ENCODE measurements at places on chromosomes 3 and 15.

GRCh38 chr3:135337192-135337591 is 542.1 kb downstream of the EPHB1 start:
- DNase-seq = no peak

DNA sequence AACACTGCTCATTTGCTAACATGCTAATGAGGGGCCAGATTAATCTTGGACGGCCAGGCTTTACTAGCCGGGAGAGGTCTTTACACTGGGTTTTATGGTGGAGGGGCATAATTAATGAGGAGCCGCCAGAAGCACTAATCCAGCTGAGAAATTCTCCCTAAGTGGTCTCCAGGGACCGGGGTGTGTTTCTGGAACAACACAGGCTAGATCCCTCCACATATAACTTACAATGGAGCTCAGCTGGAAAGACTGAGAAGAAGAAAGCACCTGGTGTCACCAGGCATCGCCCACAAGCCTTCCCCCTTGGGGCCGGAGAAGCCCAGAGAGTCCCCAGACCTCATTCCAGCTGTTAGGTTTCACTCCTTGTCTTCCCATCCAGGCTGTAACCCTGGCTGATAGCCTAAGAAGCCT is 127.5 kb downstream of the MEGF11 start:
- DNase-seq = no peak

DNA sequence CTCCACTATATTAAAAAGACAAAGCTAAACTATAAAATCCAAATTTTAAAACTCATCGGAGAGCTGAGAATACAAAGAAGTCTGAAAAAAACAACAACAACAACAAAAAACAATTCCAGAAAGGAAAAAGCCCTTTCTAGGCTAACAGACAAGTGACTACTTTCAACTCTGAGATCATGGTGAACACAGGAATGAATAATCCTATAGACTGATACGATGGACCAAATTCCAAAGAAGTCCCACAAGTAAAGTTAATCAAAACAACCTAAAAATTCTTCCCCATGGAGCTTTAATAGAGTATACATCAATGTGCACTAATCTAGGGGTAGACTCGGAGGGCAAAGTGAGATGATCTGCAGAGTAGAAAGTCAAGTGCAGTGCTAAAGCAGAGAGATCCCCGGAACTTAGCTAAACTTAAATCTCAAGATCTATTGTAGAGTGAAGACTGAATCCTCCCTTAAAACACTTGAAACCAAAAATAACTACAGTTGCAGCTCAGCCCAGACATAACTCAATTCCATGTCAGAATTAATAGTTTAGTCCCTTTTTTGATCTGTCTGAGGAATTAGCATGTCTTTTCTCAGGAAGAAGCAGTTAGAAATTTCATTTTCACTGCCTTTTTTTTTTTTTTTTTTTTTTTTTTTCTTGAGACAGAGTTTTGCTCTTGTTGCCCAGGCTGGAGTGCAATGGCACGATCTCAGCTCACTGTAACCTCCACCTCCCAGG is 43.5 kb downstream of the MYO9A start:
- DNase-seq = no peak

DNA sequence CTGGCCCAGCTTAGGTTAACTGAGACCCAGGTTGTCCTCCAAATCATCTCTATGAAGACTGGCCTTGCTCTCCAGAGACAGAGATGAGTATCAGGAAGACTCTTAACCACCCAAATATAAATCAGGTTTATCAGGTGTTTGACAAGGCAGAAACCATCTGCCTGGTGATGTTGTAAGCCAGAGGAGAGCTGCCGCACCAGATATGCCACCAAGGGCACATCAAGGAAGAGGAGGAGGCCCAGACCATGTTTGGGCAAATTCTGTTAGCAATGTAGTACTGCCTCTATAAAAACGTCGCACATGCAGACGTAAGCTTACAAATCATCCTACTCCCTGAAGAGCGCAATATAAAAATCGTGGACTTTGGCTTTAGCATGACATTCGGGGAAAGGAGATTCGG is 21.0 kb upstream of the RPL32 start:
- DNase-seq = no peak

DNA sequence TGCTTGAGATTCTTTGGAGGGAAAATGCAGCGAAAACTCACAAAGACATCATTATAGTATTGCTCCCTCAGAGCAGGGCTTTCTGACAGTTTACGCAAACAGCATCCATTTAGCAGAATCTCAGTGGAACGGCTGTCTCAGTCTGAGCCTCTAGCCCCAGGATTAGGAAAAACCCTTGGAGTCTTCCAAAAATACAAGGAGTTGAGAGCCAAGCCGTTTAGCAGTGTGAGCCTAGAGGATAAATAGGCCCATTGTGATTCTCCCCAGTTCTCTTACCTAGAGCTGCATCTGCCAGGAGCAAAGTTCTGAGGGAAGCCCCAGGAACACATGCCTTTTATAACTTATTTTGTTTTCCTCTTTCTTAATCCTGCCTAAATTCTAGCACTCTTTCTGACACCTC is 359.6 kb downstream of the NTRK3 start:
- DNase-seq = no peak

DNA sequence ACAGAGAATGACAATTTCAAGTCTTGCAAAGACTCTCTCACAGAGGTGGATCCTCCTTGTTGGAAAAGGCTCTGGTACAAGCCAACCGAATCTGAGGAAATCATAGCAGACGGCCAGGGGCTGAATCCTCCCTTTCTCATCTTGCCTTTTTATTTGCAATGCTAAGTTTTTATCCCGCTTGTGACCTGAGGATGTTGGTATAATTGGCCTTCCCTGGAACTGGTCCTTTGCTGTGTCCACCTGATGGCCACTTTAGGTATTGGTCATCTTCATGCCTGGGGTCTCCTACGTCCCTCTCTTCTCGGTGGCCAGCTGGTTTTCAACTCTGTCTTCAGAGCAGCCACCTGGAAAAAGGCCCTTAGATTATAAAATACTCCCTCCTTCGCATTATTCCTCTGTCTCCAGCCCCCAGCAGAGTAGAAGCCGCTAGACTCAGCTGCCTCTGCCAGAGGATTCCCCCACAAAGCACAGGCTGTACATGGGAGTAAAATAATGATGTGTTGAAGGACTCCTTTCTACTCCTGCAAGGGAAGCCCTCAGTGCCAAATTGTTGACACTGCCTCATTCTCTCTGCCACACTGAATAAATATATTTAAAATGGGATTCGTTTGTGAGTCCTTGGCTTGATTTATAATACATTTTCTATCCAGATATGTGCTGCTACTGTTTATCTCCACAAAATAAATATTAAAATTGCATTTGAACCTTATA is 208.9 kb upstream of the CFAP20DC start:
- DNase-seq = no peak

- no peak for DNase-seq
Observed at GRCh38 chr3:127799476-127800222, 22.7 kb downstream of the MGLL start.

GRCh38 chr3:34363881-34364280 is 565.5 kb downstream of the PDCD6IP start:
- no peak for DNase-seq

- DNase-seq = no peak
Observed at GRCh38 chr3:24195504-24196230, 250.6 kb downstream of the NR1D2 start.

DNA sequence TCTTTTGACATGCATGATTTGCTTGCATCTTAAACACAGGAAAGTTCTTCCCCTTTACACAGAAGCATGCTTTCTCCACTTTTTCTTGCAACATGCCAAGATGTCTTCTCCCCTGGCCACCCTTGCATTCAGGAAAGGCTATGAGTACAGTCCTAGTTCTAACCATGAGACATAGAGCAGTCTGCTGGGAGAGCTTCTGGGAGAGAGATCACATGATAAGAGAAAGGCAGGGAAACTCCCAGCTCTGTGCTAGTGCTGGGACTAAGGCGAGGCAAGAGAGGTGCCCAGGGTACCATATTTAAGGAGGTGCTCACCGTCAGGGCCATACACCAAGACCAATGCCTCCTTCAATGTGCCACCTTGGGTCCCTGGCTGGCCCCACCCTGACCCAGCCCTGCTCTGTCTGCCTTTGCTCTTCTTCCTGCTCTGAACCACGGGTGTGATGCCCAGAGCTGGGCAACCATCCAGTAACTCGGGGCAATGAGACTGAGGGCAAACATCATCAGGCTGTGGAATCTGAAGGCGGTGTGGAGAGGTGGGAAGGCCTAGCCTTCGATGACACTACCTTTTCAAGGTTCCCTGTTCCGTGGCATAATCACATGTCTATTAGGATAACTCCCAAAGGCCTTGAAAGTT is 77.4 kb upstream of the PRR20G start:
- DNase-seq = no peak

- DNase-seq = no peak
Observed at GRCh38 chr3:117534138-117534537, 824.6 kb downstream of the TUSC7 start.

DNA sequence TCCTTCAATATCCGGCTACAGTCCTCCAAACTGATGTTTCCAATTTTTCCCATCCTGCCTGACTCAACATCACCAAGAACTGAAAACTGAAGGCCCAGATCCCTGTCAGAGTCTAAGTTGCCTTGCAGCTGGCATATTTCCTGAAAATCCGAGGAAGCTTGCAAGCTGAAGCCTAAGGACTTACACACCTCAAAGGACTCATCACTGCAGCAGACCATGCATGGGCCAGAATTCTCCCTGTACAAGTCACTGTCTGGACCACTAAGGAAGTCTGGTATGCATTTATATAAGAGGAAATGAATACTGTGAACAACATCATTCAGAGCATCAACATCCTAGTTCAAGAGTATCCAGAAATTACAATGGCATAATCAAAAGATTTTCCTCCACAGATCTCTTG is 548.8 kb upstream of the MDFIC2 start:
- peak; percentile 29 for DNase-seq

DNA sequence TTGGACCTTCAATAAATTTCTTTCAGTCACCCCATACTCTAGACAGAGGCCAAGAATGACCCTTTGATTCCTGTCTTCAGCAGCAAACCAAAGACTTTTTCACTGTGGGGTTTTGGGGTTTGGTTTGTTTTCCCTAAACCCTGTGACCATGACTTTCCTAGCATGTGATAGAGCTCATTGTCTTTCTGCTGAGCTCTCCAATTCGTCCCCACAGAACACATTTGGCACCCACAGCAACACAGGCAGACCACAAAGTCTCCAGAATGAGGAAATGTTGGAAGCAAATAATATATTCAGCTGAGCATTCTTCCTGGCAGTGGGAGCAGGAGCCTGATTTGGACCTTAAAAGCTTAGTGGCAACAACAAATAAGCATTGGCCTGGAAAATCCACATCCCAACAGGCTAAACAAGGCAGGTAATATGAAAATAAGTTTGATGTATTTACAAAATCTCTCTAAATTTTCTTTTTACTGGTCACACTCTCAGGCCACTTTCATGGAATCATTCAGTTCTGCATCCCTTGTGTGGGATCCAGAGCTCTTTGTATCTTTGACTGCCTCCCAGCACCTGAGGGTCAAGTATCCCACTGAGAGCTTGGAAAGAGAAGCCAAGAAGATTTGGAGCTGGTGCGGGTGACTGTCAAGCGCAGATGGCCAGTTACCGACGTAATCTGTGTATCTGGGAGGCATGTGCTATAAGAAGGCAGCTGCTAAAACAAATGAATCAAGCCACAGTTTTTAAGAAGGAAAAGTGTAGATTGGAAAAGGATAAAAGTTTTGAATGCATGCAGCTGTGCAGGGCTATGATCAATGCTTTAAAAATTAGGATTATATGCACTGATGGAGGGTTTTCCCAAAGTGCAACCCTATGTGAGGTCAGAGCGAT is 36.5 kb upstream of the CPB1 start:
- DNase-seq = no peak

- DNase-seq = no peak
Observed at GRCh38 chr15:66747886-66748707, 46.1 kb downstream of the SMAD6 start.

GRCh38 chr3:81375921-81376320 is 385.5 kb downstream of the GBE1 start:
- no peak for DNase-seq

DNA sequence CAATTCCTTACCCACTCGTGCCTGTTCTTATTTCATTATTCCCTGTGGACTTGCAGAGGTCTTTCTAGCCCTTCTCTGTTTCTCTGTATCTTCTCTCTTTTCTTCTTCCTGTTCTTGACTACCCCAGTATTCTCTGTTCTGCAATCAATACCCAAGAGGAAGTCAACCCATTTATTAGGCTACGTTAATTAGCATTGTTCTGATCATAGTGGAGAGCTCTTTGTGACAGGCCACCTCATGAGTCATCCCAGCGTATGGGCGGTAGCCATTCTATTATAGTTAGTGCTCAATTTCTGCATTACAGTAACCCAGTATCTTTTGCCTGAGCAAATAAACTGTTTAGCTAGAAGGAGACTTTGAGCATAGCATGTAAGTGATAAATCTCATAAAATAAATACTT is 259.5 kb upstream of the GRM7 start:
- no peak for DNase-seq

DNA sequence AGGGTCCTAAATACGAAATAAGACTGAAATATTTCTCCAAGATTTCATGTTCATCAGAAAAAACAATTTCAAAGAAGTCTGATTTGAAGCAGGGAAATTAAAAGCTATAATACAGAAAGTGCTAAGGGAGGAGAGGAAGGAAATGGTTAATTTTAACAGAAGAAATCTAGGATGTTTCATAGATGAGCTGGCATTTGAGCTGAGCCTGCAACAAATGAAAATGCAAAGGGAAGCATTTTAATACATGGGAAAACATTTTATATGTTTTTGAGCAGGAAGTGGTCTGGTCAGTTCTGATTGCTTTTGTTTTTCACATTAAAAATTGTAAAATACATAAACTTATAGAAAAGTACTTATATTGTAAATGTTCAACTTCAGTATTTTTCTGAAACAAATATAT is 17.2 kb upstream of the RAP2B start:
- no peak for DNase-seq

DNA sequence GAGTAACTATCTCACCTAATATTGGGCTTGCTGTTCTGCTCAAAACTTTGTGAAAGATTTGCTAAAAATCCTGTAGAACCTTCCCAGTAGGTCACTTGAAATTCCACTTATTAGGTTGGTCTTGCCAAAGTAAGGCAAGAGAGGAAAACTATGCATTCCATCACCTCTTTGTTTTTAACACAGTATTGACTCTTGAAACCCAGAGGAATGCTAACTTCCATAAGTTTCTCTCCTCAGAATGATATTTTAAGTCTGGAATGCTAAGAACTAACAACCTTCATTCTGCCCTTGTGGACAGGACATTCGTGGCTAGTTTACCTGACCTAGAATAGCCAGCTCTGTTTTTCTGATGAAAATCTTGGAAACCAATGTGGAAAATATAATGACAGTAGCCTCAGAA is 154.5 kb downstream of the TMCO5A start:
- DNase-seq = no peak

GRCh38 chr3:10291641-10292040 is 1.1 kb downstream of the GHRL start:
- no peak for DNase-seq

GRCh38 chr3:135175728-135176277 is 380.7 kb downstream of the EPHB1 start:
- no peak for DNase-seq

Data from AG09319 (cell line).